Activated CD8-positive, alpha-beta memory T cell treated with anti-CD3 and anti-CD28 coated beads for 1 hour (primary cell): ENCODE measurements at places on chromosomes 4 and X.

- no peak for DNase-seq
Observed at GRCh38 chr4:64911846-64912245, 502.6 kb upstream of the TECRL start.

- no peak for DNase-seq
Observed at GRCh38 chr4:109211671-109212070, 90.8 kb downstream of the COL25A1 start.

DNA sequence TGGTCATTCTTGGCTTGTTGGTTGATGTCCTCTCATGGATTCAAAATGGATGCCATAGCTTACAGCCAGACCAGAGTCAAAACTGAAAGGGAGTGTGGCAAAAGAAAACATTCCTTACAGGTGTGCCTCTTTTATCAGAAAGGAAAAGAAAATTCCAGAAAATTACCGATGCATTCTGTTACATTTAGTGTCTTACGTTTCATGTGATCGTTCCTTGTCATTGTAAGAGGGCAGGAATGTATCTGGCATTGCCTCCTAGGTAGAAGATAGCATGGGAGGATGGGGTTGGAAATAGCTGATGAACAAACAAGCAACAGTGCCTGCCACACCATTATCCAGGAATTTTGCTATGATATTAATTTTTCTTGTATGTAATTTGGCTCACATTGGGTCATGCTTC, 13.1 kb downstream of the GRXCR1 start:
- DNase-seq = no peak

DNA sequence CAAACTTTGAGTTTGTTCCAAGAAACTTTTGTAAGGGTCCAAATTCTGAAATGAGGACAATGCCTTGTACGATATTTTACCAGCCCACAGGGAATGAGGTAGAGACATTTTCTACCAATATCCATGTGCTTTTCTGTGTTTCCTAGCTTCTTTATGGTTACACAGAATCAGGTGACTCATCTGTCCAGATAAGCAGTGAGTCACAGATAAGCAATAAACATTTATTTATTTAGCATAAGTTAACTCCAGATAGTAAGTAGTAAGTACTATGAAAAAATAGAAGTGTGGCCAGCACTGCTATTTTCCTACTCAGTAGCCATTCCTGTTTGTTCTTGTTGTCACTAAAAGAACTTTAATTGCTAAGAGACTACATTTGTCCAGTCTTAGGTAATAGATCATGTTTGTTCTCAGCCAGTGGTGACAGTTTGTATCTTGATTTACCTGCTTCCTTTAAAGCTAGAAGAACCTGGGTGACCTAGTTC, 7.4 kb downstream of the AFF1 start:
- DNase-seq = no peak

- DNase-seq = no peak
Observed at GRCh38 chrX:126165721-126166461, at the start of gene DCAF12L2. Gene DCAF12L2, minus strand, starts transcription at chrX:126166289. Its CDS starts 365 bp downstream, at chrX:126165924.

DNA sequence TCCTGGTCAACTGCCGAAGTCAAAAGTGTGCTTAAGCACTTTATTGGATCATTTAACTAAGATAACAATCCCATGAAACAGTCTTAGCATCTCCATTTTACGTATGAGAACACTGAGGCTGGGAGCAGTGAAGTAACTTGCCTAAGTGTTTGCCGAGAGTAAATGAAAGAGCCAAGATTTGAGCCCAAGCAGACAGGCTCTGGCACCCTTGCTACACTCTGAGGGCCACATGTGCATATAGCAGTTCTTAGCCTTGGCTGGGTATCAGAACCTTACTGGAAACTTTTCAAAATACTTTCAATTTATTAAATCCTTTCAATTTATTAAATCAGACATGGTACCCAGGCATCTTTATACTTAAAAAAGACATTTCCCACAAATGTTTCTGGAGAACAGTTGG, 225.9 kb downstream of the NR3C2 start:
- no peak for DNase-seq

DNA sequence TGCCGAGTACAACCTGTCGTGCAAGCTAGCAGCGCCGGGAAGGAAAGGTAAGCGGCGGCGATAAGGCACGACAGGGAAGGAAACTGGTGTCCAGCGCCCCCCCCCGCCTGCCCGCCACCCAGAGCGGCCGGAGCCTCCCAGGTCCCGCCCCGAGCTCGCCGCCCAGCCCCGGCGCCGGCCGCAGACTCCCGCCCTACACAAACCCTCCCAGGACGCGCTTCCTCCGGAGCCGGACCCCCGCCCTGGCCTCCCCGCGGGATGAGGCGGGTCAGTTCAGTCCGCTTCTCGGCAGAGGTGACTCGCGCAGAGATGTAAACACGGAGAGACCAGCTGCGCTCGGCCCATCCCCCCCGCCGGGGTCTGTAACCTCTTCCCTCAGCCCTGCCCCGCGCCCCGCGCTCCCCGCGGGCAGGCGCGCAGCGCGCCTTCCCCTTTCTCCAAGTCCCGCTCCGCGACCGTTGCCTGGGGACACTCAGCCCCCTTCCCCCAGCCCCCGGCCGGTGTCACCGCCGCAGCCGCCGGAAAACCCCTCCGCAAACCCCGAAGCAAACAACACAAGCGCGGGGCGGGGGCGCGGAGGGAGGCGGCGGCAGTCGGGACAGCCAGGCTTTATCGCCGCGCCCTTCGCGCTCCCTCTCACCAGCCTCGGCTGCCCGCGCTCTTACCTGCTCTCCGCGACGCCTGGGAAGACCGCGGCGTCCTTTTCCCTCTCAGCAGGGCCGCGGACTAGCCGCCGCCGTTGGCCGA, 543 bp downstream of the ELF2 start:
- DNase-seq = peak; percentile 45

GRCh38 chr4:87219632-87220093, 755 bp downstream of the KLHL8 start:
- peak; percentile 37 for DNase-seq

DNA sequence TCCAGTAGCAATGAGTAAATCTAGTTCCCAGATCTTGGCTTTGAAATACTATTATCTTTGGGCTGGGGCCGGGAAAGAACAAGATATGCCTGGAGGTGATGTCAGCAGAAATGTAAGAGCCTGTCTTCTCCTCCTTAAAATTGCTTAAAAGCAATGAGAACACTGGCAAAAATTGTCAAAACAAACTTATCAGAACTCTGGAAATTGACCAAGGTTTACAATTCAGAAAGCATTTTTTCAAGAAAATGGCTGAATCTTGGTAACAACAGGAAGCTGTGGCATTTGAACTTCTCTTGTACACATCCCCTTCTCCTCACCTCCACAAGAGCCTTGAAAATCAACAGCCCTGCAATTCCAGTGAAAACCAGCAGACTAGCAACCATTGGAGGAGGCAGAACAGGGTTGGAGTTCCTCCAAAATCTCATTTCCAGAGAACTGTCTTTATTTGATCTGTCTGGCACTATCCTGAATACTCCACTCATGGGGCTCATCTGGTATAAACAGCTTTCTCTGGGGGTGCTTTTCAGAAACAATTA, 13.5 kb downstream of the TIMP1 start:
- no peak for DNase-seq

- no peak for DNase-seq
Observed at GRCh38 chrX:142204522-142205433, at the start of gene MAGEC2. Gene MAGEC2, minus strand, starts transcription at chrX:142205290. Its CDS starts 1,303 bp downstream, at chrX:142203987.

GRCh38 chr4:152185786-152186550, 349.9 kb downstream of the FBXW7 start:
- no peak for DNase-seq

- no peak for DNase-seq
Observed at GRCh38 chr4:11328401-11328800, 100.3 kb downstream of the HS3ST1 start.

- no peak for DNase-seq
Observed at GRCh38 chr4:101355246-101355645, 7.9 kb upstream of the PPP3CA start.

DNA sequence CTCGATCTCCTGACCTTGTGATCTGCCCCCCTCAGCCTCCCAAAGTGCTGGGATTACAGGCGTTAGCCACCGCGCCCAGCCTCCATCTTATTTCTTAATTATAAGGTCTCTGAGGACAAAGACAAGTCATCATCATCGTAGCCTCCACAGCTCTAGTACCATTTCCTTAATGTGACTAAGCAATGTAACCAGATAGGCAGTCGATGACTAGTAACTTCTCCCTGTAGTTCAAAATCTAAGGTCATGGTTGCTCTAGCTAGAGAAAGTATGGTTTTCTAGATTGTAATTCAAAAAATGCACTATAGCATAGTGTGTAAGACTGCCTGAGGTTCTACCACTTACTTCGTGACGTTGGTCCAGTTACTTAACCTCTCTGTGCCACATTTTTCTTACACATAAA, 6.9 kb downstream of the SLC39A8 start:
- DNase-seq = no peak

DNA sequence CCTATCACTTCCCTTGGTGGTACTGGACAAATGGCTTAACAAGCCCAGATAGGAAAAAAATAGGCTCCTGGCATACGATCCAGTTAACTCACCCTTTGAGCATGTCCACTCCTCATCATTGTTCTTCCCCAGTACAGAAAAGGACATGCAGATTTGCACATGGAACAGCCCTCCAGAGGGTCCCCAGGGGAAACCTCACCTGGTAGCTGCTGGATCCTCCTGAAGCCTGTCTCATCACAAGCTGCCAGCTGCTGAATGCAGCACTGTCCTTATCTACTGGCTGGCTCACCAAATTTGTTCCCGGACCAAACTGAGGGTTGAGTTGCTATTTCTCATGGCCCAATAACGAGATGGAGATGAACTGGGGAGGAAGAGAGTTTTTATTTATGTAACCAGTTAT, 49.4 kb downstream of the SERTM2 start:
- no peak for DNase-seq

- no peak for DNase-seq
Observed at GRCh38 chr4:11625211-11625610, 196.5 kb upstream of the HS3ST1 start.

DNA sequence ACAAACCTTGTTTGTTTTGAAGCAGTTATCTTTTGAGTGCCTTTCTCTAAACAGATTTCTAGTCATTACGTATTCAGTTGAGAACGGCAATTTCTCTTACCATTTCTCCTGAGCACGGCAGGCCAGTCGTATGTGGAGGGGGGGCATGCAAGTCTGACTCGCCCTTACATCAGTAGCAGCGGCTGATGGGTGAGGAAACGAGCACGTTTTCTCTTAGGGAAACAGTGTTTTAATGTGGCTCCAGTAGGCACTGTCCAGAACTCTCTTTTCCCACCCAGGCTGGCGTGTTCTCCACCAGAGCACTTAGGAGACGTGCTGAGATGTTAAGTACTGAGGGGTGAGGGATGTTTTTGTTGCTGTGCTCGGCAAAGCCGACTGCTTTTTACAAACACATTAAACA, 240.5 kb downstream of the STIM2 start:
- no peak for DNase-seq
